ENCODE measurements at places on chromosomes 5 and 9. TPM values are rescaled to one million over a fixed set of nuclear protein-coding genes. Genes with fewer than 3 reads are reported as not detected.

DNA sequence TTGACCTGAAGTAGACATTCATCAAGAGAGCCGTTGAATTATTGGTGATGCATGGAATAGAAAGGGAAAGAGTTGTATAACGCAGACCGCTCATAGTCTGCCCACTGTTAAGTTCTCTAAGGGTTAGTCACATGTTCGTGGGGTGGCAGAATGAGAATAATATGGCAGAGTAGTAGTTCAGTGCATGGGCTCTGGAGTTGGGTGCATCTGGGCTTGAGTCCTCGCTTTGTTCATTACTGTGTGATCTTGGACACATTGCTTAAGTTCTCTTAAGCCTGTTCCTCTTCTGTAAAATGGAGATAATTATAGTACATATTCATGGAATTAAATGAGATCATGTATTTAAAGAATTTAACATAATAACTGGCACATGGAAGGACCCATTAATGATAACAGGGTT, 23.6 kb downstream of the TNPO1 start:
- no peak for DNase-seq

GRCh38 chr9:92965759-92966517, 18.6 kb downstream of the FGD3 start:
- no peak for DNase-seq

- no peak for DNase-seq
Observed at GRCh38 chr9:83154087-83154736, 91.3 kb upstream of the RASEF start.

- DNase-seq: no peak
Observed at GRCh38 chr5:14399054-14399692, 182.4 kb upstream of the OTULINL start.

- DNase-seq: no peak
Observed at GRCh38 chr9:134699343-134699740, 57.7 kb downstream of the COL5A1 start.

Gene SLC6A19
- total RNA-seq: not detected

Measured in activated T-helper 1 cell treated with anti-CD3 and anti-CD28 coated beads, Interleukin-12 subunit alpha, Interleukin-12 subunit beta, Interleukin-2, Interleukin-4 antibody, amounts not matched to agents 30 ng/mL and 10 ng/mL and 1 ng/mL, durations not matched to agents 14 hours and 24 hours and 36 hours (primary cell).